HS-5 (cell line): ENCODE measurements at places on chromosomes 12 and 14.

GRCh38 chr14:64899958-64900357 lies 14.3 kb upstream of the CHURC1 start:
- no peak for DNase-seq

DNA sequence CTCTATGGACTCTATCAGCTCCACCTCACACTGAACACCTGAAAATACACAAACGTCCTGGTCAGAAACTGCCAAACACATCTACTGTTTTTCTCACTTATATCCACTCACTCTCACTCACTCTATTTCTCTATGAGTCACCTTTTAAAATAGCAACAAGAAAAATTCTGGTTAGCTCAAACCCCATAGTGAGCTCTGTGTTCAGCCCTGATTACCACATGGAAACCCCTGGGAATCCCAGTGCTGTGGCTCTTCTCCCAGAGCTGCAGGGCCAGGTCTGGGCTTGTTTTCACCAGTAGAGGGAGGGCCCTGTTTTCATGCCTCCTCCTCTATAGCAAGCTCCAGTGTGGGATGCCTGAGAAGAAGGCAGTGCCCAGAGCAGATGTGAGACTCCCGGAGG lies 1126.1 kb downstream of the TMEM121 start:
- no peak for DNase-seq

DNA sequence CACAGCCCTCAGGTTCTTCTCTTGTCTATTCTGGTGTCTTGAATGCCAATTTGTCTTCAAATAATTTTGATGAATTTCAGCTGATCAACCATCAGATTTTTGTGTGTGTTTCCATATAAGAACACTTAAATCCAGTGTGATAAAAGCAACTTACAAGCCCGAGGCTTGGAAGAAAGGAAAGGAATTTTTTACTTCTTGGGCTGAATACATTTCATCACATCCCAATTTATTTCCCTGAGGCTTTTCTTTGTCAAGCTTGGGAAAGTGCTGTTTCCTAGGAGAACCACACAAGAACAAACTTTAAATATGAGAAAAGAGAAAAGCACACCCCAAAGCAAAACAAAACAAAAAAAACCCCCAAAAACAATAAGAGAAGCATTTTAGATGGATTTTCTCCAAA lies 26.6 kb downstream of the GPRC5D start:
- no peak for DNase-seq

- DNase-seq, result no peak
These were observed 42.7 kb upstream of the OXA1L start for GRCh38 chr14:22723815-22724214.

DNA sequence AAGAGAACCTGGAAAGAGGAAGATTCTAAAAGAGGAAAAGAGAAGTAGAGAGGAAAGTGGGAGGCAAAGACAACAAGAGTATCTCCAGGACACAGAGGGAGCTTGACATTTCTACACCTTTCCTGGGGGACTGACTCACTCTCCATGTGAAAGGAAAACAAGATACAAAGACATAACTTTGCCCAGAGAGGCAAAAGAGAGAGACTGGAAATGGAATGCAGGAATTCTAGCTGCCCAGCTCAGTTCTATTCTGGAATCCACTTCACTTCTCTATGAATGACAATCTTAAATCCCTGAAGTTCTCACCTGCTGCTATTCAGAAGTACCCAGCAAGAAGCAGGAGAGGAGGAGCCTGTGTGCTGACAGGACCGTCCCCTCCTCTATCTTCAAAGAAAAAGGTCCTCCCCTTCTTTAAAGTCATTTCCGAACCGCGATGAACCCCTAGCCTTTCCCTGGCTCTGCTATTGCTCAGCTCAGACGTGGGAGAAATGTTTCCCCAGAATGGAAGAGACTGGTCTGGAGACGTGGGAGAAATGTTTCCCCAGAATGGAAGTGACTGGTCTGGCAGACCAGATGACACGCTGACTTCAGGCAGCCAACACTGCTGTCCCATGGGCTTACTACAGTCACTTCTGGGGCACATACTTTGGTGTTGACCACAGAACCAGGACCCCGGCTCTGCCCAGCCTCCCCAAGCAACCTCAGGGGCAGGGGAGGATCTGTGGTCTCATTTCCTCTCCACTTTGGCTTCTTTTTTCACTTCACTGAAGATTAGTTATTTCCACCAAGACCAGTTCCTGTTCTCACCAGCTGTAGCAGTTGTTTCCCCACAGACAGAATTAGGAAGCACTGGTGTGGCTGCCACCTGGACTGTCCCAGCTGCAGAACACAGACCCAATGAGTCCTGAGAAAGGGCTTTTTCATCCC lies 8.3 kb downstream of the FMNL3 start:
- peak; percentile 25 for DNase-seq
